ENCODE measurements at places on chromosomes 11 and 22.

DNA sequence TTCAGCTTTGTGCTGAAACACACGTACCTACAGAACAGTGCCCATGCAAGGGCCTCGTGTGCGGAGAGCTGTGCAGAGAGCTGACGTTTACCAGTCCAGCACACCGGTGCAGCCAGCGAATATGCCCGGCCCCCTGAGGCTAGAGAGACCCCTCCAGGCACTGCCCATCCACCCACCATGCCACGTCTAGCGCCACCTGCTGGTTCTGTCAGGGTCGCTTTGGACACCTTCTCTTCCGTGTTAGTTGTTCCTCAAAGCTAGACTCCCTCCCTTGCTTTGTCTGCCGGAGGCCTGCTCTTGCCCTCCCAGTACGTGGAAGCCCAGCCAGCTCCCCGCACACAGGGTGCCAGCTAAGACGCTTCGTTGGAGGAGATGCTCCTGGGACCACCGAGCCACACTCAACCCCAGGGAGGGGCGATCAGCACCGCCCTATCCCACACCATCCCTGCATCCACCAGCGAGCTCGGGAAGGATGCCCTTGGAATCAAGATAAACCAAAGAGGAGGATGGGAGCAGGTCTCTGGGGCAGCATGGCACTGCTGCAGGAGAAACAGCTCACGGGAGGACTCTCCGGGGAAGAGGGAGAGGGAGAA is 43.4 kb downstream of the CPT1A start:
- no peak for DNase-seq

DNA sequence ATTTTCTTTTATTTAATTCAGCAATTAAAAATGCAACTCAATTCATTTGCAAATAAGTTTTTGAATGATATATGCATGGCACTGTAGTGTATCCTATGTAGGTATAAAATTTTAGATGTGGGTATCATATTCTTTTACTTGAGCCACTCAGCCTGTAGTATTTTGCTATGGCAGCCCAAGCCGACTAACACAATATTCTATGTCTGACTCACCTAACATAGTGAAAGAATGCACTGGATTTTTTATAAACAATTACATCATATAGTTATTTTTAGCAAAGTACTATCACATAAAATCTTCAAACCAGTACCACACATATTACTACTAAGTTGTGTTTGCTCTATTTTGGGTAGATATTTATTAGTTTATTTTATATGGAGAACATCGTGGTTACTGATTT is 21.9 kb upstream of the GRIA4 start:
- no peak for DNase-seq

GRCh38 chr22:43036282-43036829 is 21.4 kb upstream of the PACSIN2 start:
- no peak for DNase-seq

- DNase-seq: no peak
These were observed 51.1 kb upstream of the SLC25A1 start for GRCh38 chr22:19229600-19229999.

DNA sequence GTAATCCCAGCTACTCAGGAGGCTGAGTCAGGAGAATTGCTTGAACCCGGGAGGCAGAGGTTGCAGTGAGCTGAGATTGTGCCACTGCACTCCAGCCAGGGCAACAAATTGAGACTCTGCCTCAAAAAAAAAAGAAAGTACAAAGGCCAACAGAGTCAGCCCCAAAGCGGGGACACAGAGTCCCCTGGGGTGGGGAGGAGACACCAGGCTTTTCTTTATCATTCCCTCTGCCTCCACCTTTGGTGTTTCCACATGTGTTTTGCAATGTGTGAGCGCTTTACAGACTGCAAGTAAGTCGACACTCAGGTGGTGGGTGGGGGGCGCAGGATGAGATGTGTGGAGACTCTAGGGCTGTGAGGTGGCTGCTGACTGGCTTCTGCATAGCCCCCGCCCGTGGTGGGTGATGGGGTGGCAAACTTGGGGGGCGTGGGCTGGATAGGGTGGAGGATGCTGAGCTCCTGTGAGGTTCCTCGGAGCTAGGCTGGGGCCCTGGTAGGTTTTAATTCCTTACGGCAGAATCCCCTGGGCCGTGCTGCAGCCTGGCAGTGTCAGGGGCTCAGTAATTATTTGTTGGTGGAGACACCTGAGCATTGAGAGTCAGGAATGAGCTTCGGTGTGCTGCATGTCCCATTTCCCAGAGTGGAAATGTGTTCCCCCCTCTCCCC is 177.2 kb downstream of the CTTN start:
- no peak for DNase-seq

DNA sequence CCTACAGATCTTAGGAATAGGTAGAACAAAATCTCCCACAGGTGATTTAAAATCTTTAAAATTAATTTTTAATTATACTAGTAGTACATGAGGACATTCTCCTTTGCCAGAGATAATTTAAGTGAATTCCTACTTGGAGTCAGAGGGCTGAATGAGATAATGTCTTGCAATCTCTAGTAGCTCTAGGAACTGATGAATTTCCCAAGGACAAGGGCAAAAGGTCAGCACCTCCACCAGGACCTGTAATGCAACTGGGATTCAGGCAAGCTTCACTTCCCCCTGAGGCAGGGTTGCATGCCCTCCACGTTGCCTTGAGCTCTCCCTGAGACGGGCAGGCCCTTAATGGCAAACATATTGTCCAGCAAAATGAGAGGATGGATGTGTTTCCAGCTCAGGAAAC is 330.3 kb upstream of the PITPNB start:
- no peak for DNase-seq

DNA sequence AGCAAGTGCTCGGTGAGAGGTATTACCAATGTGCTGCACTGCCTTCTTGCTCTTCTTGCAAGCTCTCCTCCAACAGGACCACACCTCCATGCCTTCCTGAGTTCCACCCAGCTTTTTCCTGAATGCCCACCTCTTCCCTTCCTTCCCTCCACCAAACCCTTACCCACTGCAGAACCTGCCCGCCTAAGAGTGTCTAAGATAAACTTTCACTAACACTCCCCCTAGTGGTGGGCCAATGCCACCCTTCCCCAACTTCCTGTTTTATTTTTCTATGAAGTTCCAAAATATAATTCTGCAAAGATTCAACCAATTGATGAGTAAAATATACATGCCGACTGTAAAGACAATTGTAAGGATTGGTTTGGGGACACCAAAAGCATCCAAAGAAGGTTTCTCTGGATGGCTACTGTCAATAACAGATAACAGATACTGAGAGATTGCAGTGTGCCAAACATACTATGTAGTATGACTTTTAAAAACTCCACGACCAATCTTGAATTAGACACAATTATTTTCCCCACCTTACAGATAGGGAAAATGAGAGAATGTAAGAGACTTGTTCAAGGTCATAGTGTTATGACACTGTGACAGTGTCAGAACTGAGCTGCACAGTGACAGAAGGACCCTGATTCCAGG is 38.6 kb upstream of the BMAL1 start:
- peak; percentile 25 for DNase-seq

DNA sequence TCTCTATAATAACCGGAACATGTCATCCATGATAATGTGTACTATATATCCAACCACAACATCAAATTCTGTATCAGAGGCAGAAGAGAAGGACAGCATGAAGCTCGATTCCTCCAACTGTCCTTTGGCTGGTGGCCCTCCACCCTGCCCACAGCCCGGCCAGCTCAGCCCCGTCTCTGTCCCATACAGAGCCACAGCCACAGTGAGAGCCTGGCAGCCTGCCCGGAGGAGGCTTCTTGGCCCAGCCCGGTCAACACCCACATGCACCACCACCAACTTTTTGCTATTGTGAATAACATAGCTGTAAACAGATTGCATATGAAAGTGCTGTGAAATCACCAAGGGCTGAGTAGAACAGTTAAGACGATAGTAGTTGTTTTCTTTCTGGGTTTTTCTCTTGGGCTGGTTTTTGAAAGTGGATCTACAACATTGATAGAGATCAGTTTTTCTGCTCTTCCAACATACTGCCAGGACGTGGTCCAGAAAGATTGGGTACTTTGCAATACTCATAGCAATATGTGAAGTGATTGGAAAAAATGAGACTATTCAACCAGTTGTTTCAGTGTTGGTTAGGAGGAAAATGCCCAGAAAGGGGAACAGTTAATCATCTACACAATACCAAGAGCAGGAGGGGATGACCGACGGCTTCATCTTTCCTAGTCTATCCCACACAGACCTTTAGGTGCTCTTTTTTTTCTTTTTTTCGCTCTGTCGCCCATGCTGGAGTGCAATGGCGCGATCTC is 6.9 kb upstream of the TUBA8 start:
- DNase-seq: no peak

GRCh38 chr11:19879307-19880087 is 166.9 kb downstream of the NAV2 start:
- peak; percentile 54 for DNase-seq

DNA sequence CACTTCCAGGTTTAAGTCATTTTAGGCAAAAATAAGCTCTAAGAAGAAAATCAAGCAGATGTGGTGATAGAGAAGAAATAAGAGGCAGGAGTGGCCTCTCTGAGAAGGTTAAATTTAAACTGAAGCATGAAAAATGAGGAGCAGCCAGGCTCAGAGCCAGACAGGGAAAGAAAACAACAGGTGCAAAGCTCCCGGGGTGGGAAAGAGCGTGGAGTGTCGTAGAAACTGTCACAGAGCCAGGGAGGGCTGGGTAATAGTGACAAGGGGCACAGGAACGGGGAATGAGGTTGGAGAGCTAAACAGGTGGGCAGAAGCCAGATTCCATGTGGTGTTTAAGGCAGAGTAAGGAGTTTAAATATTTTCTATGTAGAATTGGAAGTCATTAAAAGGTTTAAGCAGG is 132.1 kb upstream of the BLID start:
- peak; percentile 94 for DNase-seq

- no peak for DNase-seq
These were observed 307.8 kb downstream of the C11orf87 start for GRCh38 chr11:109729761-109730160.

GRCh38 chr11:28690746-28691145 is 582.6 kb downstream of the METTL15 start:
- DNase-seq: no peak

DNA sequence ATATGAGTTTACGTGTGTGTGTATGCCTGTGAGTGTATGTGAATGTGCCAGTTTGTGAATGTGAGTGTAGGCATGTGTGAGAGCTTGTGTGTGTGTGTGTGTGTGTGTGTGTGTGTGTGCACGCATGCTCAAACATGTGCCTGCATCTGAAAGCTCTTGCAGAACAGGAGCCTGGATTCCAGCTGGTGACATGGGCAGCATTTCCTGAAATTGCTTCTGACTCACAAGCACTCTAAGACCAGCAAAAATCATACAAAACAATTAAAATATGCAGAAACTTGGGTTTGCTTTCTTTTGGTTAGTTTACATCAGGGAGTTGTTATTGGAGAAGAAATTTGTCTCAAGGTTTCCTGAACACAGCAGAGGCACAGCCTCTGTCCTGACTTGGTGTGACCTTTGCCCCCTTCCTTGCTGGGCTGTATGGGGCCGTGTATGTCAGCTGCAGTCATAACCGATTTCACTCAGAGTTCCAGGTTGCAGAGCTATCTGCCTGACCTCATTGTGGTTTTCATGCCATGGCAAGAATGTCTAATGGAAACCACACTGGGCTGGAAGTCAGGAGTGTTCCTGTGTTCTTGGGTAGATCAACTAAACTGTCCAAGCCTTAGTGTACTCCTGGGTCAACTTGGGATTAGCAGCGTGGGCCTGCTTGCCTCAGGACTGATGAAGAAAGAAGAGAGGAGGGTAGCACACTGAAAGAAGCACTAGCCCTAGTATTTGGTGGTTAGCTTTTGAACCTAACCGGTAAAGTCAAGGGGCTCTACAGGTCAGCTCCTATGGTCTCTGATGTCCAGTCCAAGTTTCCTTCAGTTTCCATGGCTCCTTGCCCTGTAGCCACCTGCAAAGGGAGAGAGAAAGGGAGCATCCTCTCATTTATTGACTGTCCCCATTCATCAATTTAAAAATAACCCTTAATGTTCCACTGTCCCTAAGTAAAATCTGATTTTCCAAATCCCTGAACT is 143.7 kb downstream of the SNX19 start:
- DNase-seq: no peak

- DNase-seq: no peak
These were observed 1.4 kb upstream of the OR52M1 start for GRCh38 chr11:4543561-4543960.

DNA sequence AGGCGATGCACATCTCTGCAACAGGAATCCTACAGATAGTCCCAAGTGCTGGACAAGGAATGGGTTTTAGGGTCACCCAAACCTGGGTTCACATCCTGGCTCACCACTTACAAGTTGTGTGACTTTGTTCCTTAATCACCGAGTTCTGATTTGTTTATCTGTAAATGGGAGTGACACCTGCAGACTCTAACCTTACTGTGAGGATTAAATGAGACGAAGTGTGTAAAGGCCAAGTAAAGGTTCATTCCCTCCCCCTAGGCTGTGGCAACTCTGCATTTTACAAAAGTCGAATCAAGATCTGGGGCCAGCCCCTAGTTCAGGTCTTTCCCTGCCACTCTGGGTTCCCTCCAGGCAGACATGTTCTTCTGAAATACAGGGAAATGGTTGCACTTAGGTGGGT is 34.9 kb downstream of the SERPINH1 start:
- DNase-seq: no peak

DNA sequence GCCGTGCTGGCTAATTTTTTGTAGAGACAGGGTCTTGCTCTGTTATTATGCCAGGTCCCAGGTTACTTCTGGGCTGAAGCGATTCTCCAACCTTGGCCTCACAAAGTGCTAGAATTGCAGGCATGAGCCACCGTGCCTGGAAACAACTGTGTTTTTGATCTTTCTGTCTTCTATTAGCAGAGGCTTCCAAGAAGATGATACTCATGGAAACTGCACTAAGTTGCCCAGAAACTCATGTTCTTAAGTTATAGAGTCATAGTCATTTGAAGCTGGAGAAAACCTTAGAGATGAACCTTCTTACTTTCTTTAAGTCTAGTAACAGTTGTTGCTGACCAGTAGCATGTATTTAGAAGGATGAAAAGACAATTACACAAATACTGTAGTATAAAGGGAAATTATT is 37.1 kb upstream of the HSPA8 start:
- no peak for DNase-seq

DNA sequence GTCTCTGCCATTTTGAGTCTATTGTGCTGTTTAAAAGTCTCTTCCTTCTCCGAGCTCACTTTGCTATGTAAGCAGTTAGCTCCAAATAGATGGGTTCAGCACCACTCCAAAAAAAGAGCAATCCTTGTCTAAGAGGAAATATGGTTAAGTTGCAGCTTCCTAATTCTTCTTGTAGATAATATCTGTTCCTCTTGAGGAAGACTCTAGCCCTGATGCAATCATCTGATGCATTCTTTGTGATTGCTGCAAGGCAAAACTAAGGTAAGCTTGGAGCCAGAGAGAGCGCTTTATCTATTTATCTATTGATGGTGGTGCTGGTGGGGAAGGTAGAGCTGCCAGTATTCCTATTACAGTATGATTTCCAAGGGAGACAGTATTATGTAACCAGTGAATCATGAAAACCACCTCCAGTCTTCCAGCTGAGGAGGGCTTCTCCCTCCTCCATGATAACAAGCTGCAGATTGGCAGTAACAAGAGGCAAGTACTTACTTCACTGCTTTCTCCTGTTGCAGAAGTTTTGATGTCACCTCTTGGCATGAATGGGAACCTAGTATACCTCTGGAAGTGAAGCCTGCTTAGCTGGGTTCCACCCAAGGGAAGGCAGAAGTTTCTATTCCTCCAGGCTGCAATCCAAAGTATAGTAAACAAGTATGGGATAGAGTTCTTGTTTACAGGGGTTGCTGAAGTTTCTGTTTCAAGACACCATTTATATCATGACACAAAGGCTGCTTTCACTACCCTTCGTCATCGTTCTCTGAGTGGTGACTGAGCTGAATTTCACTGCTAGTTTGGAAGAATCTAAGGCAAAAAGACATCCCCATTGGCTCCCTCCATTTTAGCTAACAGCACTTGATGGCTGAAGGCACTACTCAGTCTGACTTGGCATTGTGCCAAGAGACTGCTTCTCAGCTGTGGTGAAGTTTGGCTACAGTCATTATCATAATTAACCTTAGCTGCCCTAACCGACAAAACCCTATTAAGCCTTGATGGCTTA is 49.7 kb downstream of the FDX1 start:
- peak; percentile 83 for DNase-seq
